Right cardiac atrium (tissue), 5 donors: ENCODE measurements at places on chromosomes 2 and 18. TPM values are rescaled to one million over a fixed set of nuclear protein-coding genes. Genes with fewer than 3 reads are reported as not detected.
A peak's percentile ranks its signal among the peaks of the same experiment; 100 is the strongest.

HOXD13 gene
- total RNA-seq: not detected

DNA sequence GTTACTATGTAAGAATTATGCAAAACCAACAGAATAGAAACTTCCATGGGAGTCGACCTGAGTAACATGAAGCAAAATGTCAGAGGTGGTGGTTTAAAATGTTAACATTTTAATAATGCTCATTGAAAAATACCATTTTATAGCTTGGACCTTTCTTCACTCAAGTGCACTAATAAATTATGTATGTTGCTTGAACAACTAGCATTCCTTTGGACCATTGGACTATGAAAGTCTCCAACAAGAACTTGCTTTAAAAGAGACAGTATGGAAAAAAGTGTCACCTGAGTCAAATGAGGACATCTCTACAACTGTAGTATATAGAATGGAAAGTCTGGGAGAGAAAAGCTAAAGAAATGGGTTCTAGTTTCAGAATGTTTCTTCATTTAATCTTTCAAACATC is 51.9 kb downstream of the GLS start:
- DNase-seq: no peak

GRCh38 chr18:12308386-12309100 is 502 bp downstream of the TUBB6 start:
- peak; percentile 95 for DNase-seq

DNA sequence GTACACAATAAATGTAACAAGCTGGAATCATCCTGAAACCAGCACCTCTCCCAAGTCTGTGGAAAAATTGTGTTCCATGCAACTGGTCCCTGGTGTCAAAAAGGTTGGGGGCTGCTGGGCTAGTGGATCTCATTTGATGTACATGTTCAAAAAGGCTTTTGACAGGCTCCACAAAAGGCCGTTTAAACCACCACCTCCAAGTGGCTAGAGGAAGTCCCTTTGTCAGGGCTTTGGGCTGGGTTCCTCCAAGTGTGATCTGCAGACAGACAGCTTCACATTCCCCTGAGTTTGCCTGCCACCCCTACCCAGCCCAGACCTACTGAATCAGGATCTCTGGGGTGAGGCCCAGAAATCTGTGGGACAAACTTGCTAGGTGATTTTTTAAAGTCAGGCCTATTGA is 84.7 kb downstream of the TGFA start:
- no peak for DNase-seq

DNA sequence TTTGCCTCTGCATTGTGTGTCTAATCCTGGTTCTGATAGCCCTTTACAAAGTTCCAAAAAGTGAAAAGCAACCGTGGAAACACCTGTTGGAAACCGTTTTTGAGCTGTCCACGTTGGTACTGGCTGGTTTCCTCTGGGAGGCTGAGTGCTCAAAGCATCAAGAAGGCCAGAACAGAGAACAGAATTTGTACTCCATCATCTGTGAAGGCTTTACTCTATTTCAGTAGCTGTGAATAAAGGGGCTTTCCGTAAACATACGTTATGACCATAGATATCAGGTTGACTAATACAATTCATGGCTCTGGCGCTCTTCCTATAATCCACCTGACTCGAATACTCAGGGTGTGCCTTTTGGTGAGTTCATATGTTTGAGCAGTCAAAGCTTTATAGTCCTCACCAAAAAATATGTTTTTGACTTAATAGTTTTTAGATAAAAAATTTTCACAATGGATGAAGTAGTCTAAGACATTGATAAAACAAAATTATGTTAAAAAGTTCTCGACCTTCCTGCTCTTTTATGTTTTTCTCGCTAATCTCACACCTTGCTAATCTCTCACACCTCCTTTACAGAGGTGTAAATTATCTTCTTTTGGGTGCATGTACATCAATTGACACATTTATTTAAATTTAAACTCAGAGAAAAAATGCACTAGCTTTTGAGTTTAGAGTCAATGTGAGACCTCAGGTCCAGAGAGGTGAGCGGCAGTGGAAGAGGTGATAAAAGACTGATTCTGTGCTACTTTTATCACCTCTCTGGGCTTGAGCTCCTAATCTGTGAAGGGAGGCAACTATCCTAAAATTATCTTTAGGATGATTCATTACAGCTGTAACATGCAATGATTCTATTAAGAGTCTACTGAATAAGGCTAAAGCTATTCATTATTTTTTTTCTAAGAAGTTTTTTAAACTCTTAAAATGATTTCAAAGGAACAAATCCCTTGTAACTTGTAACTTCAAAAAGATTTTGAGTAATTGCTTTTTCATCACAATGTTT is 65.3 kb downstream of the CXCR4 start:
- no peak for DNase-seq

DOCK10 gene
- 4.8 TPM for total RNA-seq

GRCh38 chr2:55106148-55106547 is 55.9 kb upstream of the RTN4 start:
- no peak for DNase-seq

- peak; percentile 24 for DNase-seq
Observed at GRCh38 chr2:25981596-25982272, 563 bp downstream of the KIF3C start.

DNA sequence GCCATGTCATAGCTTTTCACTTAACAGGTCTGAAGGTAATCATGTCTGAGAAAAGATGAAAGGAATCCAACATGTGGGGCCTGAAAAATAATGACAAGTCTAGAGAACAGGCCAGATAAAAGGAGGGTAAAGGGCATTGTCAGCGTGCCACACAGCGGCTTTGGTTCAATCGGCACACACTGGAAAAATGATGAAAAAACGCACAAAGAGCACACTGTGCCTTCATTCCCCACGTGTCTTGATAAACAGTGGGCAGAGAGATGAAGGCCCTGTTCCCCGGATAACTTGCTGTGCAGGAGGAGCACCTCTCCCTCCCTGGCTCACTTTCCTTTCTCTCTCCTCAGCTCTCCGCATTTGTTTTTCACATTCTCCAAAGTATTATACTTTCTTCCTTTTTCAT is 766.3 kb downstream of the TDRD15 start:
- no peak for DNase-seq

GRCh38 chr2:43201497-43201896 is 24.9 kb downstream of the ZFP36L2 start:
- peak; percentile 2 for DNase-seq

GRCh38 chr2:20434588-20435294 is 12.1 kb upstream of the RHOB start:
- no peak for DNase-seq

GRCh38 chr2:57842531-57842930 is 204.1 kb upstream of the VRK2 start:
- DNase-seq: no peak

DNA sequence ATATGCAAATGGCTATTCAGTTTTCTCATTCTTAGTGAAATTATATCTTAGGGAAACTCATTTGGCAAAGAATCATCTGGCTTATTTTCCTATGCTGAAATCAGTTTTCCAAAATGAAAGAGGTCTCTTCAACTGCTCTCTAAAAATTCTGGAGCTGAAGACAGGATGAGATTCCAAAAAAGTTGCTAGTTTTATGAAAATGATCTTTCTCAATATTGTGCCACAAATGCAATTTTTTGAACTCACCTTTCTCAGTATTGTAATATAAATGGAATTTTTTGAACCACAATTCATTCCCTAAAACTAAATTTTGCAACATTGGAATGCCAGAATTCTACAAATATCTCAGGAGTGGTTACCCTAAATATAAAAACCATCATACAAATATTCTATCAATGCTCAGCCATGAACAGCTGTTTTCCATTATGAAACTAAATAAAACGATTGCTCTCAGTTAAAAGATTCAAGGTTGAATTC is 147.7 kb upstream of the PKDCC start:
- DNase-seq: no peak

GRCh38 chr2:149080099-149080498 is 41.6 kb downstream of the LYPD6B start:
- DNase-seq: no peak

- DNase-seq: no peak
Observed at GRCh38 chr2:26528836-26529235, 50.9 kb upstream of the OTOF start.

GRCh38 chr2:237535385-237536082 is 30.8 kb upstream of the PRLH start:
- DNase-seq: no peak

- DNase-seq: peak; percentile 56
Observed at GRCh38 chr2:233867993-233868532, at the start of gene MSL3B. TSS of gene MSL3B (minus strand) at chr2:233868386.

- DNase-seq: no peak
Observed at GRCh38 chr18:56235071-56235470, 403.3 kb downstream of the TXNL1 start.

CABLES1 gene
- total RNA-seq: 4.9 TPM

GRCh38 chr18:79367480-79367879 is 28.2 kb upstream of the NFATC1 start:
- no peak for DNase-seq

DNA sequence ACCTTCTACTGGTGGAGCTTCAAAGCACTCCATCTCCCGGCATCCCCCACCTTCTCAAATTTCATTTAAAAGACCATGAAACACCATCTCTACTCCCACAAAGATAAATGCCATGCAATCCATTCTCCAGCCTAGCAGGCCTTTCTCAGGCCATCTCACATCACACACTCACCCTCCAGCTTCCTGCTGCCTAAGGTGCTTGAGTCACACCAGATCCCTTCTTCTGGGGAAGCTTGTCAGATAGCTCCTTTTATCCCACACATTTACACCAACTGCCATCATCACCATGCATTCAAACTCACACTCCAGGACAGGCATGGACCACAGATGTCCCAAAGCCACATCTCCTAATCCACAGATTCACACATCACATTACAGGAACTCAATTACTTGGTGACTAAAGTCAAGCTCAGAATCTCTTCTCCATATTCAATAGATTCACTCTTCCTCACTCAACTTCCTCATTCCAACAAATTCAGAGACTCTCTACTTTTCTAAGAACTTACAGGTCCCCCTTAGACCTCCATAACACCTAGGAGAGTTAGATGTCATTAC is 292.5 kb downstream of the TNS1 start:
- DNase-seq: no peak

DNA sequence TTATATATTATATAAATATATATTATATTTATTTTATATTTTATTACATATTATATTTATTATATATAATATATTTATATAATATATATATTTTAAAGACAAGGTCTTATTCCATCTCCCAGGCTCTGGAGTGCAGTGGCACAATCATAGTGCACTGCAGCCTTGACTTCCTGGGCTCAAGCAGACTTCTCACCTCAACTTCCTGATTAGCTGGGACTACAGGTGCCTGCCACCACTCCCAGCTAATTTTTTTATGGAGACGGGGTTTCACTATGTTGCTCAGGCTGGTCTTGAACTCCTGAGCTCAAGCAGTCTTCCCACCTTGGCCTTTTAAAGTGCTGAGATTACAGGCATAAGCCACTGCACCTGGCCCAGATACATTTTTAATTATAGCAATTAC is 110.0 kb downstream of the PHLPP1 start:
- DNase-seq: no peak

CHRND gene
- 0.53 TPM for total RNA-seq

- no peak for DNase-seq
Observed at GRCh38 chr18:72672364-72673184, 128.4 kb upstream of the CBLN2 start.

- DNase-seq: no peak
Observed at GRCh38 chr2:128602699-128603101, 284.0 kb upstream of the HS6ST1 start.

GRCh38 chr2:150140777-150141176 is 346.7 kb downstream of the RND3 start:
- no peak for DNase-seq

- peak; percentile 72 for DNase-seq
Observed at GRCh38 chr2:162261032-162261945, 18.0 kb upstream of the FAP start.

DNA sequence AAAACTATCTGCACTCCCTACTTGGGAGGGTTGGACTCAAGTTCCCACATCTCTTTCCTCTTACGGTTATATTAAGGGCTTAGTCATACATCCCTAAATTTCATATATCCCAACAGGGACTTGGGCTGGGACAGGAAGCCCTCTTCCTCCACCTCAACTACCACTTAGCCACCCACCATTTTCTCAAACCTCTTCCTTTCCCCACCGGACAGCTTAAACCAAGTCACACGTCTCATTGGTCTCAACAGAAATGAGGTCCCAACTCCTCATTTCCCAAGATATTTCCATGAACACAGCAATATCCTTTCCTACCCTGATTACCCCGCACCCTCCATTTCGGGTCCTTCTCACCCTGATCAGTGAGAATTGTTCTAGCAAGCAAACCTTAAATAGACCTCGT is 736 bp downstream of the ZSCAN30 start:
- DNase-seq: no peak

DNA sequence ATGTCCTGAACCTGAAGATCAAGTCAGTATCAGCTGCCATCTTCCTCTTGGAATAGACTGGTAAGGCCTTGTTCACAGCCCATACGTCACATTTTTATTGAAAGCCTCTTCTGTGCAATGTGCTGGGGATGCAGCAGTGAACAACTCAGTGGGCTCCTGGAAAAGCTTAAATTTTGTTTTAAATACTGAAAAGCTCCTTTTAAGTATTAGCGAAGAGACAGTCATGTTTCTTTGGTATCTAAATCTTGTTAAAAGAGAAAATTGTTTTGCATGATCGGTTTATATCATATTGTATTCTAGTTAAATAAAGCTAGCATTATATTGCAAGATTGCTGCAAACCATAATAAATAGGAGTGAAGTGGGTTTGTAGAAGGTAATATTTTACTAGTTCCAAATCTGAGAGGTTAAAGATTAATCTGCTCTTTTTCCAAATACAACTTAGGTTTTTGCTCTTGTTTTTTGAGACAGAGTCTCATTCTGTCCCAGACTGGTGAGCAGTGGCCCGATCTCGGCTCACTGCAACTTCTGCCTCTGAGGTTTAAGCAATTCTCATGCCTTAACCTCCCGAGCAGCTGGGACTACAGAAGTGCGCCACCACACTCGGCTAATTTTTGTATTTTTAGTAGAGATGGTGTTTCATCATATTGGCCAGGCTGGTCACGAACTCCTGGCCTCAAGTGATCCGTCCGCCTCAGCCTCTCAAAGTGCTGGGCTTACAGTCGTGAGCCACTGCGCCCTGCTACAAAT is 1.6 kb upstream of the RMDN2 start:
- DNase-seq: no peak

MAP3K19 gene
- total RNA-seq: not detected

CD8B2 gene
- total RNA-seq: not detected

DNA sequence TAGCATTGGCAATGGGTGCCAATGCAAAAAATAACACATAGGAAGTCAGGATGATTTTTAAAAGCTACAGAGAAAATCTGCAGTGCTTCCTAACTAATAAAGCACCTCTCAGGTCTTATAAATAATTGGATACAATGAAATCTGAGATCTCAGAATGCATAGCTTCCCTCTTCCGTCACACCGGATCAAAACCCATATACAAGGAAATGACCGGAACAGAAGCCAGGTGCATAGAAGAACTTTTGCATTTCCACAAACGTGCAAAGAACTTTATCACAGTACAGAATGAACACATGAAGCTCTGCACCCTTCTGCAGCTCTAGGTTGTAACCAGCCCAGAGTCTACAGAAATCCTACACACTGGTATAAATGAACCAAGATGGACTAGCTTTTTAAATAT is 145.4 kb downstream of the TCF4 start:
- no peak for DNase-seq

GRCh38 chr2:215903203-215903602 is 110.1 kb downstream of the MREG start:
- DNase-seq: no peak

GRCh38 chr2:14866736-14867352 is 234.3 kb downstream of the LRATD1 start:
- no peak for DNase-seq
